ENCODE measurements at places on chromosomes 3 and 15.

- no peaks in the 10 kb centered on the region for H3K36me3 ChIP-seq
- no peak overlapping the region for H3K27ac ChIP-seq
- no peak overlapping the region for H3K4me3 ChIP-seq
- no peaks in the 10 kb centered on the region for H3K27me3 ChIP-seq
- no peaks in the 10 kb centered on the region for H3K4me1 ChIP-seq
Measured at GRCh38 chr15:49918121-49918520, 200.9 kb downstream of the ATP8B4 start.

DNA sequence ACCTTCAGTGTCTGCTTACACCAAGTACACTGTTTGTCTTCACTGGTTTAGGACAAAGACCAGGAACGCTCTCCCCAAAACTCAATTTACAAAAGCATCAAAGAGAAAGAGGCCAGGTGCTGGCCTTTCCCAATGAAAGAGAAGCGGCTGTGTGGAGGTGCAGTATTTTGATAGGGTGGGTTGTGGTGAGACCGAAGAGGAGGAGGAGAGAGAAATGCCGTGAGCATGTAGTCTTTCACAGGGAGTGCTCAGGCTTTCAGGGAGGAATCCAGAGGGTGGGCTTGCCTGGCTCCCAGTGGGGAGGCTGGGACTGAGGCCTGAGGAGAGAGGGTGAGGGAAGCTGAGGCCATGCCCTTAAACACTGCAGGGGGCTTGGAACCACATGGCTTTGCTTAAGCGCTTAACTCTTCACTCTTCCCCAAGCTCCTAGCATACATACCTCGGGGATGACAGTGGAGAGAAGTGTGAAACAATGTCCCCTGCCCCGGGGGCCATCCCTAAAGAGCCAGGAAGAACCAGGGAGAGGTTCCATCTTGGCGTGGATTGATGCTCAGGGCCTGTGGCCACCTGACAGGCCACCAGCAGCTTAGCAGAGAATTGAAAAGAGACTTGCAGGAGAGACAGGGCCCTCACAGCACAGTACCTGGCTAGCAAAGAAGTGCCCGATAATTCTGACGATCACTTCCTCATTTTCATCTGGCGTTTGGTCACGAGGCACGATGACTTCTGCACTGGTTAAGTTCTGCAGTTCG is 60.5 kb downstream of the SENP2 start:
- H3K4me1 ChIP-seq: peaks cover 6% of the 10 kb centered on the region
- no peak overlapping the region for H3K4me3 ChIP-seq
- no peaks in the 10 kb centered on the region for H3K27me3 ChIP-seq
- no peak overlapping the region for H3K27ac ChIP-seq
- DNase-seq: no peak
- H3K36me3 ChIP-seq: peaks cover 54% of the 10 kb centered on the region

- no peaks in the 10 kb centered on the region for H3K27me3 ChIP-seq
- no peaks in the 10 kb centered on the region for H3K36me3 ChIP-seq
- no peak overlapping the region for H3K4me3 ChIP-seq
- DNase-seq: no peak
Measured at GRCh38 chr3:117706756-117707155, 997.2 kb downstream of the TUSC7 start.

- no peak for DNase-seq
Measured at GRCh38 chr3:127997016-127997415, 55.2 kb upstream of the SEC61A1 start.

DNA sequence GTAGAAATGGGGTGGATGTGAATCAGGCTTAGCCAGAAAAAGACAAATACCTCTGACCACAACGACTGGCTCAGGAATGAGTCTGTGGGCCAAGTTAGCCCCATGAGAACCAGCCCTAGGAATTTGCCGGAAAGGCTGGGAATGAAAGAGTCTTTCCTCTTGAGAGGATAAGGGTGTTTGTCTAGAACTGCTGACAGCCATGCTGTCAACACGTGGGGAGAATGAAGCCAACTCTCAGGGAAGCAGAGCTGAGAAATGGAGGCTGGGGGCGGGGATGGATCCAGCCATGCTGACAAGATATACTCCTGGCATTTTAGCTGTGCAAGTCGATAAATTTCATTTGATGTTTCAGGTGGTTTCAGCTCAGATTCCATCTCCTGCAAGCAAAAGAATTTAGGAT is 10.6 kb upstream of the SLC6A1 start:
- no peak overlapping the region for H3K4me3 ChIP-seq
- H3K27ac ChIP-seq: no peak overlapping the region
- peaks cover 18% of the 10 kb centered on the region for H3K4me1 ChIP-seq
